Activated CD8-positive, alpha-beta memory T cell treated with anti-CD3 and anti-CD28 coated beads, Interleukin-2, amount 50 U/mL, for 4 hours (primary cell): ENCODE measurements at places on chromosomes 16 and 17.

GRCh38 chr17:74875155-74875976 is 2.6 kb upstream of the FDXR start:
- DNase-seq: no peak

DNA sequence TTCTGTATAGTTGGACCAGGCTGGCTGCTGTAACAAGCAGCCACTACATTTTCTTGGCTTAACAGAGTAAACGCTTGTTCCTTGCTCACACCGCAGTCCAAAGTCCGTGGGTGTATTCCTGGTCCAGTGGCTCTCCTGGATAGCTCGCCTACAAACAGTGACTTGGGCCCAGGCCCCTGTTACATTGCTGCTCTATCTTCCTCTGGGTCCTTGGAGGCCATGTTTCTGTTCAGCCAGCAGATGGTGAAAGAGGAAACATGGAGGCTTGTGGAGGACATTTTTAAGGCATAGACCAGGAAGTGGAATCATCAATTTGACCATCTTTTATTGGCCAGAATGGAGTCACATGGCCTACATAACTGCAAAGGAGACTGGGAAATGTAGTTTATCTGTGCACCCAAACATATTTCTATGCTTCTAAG is 55.1 kb downstream of the ATP2C2 start:
- no peak for DNase-seq

DNA sequence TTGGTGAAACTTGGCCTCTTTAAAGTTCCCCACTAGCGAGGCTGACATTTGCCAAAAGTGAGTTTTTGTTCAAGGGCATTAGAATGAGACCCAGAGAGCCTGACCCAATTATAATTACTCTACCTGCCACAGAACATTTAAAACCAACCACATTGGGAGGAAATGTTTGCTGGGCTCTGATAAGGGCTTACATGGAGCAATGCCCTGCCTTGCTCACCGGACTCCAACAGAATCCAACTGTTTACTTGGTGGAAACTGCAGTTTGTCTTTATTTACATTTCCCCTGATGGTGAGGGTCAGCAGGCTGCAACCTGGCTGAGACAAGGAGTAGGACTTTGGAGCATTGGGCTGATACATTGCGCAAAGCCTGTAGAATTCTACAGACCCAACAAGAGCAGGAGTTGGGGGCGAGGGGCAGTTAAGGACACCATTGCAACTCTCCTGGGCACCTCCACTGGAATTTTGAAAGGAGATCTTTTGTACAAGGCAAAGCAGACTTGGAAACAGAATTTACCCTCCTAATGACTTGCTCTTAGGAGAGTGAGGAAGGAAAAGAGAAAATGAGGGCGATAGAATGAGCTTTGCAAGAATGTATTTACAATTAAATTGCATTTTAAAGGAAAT is 368.6 kb downstream of the SHISA9 start:
- no peak for DNase-seq

DNA sequence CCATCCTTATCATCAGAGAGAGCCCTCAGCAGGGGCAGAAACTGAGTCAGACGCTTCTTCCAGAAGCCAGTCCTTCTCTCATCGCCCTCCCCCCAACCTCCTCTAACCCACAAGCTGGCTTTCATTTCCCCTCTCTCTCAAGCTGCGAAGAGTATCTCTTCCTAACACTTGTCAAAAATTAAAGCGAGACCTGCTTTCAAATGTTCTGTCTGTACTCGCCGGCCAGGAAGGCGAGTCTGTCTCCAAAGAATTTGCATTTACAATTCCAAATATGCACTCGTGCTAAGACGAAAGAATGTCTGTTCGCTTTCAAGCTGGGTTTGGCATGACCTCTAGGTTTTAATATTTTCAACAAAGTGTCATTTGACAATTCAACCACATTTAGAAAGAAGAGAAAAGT is 140.4 kb downstream of the RGS9 start:
- no peak for DNase-seq

DNA sequence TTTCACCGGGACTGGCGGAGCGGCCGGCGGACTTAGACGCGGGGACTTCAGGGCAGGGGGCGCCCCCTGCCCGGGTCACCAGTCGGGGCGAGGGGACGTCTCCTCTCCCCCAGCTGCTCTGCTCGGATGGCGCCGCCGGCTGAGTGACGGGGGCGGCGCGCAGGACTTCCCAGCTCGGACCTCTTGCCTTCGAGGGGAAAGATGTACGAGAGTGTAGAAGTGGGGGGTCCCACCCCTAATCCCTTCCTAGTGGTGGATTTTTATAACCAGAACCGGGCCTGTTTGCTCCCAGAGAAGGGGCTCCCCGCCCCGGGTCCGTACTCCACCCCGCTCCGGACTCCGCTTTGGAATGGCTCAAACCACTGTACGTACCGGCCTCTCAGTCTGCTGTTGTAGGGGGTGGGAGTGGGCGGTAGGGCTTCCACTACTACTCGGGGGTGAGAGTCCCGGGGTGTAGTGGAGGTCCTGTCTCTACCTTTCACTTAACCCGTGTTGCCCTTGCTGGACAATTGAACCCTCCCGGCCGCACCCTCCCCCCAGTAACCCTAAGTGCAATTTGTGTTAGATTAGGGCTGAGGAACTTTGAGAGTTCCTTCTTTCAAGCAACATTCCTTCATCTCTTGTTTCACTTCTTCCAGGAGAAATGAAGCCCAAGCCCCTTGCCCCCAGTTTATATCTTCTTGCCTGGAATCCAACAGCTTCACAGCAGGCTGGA is 21.9 kb downstream of the GJD3 start:
- DNase-seq: no peak

DNA sequence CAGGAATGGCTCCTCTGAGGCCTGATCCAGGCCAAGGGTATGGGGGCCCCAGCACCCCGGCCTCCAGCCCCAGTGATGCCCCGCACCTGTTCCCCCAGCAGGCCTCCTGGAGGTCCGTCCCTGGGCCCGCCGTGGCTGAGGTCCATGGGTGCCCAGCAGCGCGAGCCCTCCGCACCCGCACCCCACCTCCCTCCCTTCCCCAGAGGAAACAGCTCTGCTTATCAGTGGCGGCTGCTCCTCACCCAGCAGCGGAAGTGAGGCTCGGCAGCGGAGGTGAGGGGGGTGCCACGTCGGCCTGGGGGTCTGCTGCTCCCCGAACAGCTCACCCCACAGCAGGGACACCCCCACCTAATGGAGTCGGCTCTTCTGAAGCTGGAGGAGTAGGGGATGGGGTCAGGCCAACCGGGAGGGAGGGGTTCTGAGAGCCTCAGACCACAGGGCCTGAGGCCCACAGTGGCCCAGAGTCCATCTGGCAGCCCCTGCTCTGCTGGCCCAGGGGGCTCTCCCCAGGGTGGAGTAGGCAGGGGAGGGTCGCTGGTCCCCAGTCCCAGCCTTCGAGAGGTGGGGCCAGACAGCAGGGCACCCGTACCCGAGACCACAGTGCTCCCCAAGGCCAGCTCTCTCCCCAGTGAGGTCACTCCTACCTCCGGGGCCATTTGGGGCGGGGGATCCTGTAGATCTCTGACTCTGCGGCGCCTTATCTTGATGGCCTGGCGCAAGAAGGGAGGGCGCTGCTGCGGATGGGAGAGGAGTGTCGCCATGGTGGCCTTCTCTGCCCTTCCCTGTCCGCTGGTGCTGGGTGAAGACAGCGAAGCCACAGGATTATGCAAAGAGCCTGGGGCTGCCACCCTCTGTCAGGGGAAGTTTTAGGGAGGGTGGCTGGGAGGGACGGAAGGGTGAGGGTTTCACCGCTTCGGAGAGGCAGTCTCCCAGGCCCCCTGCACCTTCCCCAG is at the start of gene UNC13D:
Gene UNC13D (minus strand): TSS at position 828 of the 953 bp plus-strand sequence. CDS start 67 bp downstream, at position 761.
- peak; percentile 68 for DNase-seq

DNA sequence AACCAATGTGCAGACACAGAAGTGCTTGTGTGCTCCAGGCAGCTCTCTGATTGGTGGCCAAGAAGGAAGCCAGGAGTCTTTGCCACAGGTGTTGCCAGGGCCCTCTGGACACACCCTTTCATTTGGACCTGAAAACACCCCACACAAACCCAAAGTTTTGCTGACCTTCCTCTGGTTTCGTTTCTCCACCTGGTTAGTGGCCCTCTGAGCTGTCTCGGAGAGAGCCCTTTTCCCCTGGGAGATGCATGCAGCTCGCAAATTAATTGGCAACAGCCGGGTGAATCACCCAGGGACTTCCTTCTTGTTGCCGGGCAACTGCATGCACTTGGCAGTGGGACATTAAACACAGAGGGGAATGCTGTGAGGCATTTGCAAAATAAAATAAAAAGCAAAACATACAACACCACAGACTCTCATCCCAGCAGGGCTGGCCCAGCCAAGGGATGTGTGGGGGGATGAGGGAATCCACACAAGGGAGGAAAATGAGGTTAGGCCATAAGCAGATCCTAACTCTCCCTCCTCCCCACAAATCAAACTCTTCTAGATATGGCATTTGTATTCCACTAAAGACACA is 286.6 kb downstream of the SOX9 start:
- no peak for DNase-seq

GRCh38 chr17:28954886-28955285 is 3.6 kb upstream of the PHF12 start:
- no peak for DNase-seq

DNA sequence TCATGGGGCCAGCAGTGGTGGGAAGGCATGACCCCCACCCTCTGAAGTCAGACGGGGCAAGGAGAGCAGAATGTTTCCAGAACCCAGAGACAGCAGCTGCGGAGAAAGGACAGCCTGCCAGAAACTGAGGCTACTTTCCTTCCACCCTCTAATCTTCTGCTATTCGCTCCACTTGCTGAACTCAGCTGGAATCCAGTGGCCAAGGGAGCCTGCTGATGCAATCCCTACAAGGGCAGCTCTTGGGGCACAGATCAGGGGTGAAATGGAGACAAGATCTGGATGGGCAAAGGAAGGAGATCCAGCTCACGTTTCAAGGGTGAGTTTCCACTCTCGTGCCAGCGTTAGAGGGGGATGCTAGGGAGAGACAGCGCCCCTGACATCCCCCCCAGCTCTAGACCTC is 479.1 kb downstream of the SLC39A11 start:
- DNase-seq: no peak

DNA sequence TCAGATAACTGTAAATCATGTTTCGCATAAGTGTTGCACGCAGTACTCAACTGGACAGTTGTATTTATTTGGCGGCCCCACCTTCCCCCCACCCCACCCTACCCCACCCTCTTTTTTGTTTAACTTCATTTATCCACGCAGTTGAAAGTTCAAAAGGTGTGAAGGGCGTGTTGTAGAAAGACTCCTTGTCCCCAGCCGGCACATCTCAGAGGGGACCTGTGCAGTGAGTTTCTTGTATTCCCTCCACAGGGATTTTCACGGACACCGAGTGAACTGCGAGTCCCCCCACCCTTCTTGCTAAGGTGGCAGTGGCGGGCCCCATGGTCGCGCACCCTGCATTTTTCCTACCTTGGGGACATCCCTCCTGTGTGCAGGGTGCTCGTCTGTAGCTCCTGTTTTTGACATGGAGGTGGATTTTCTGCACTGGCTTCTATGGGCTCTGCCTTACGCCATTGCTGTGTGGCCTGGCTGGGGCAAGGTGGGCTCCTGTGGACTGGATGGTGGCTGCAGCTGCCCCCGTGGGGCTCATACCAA is 36.2 kb downstream of the ADCY7 start:
- DNase-seq: peak; percentile 6

DNA sequence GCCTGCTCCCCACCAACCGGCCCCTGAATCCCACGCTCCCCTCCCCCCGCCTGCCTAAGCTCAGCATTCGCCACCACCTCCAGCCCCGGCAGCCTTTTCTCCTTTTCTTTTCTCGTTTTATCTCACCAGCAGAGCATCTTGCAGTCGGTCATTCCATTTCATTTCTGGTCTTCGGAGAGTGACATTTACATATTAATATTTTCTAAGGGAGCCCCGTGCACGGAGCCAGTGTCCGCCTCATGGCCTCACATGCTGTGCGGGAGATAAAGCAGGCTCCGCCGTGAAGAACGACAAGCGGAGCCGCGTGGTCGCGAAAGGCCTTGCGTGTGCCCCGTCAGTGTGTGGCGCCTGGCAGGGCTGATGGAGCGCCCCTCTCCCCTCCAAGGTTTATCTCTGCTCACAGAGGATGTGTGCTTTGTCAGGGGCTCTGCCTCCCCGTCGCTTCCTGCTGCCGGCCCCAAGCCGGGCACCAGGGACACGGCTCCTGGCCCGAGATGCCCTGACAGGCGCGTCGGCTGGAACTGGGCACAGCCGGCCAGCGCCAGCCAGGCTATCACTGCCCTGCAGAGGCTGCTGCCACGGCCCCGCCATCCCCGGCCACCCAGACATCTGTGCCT is 95.5 kb upstream of the GSE1 start:
- no peak for DNase-seq

GRCh38 chr17:83002118-83002805 is 77.1 kb upstream of the METRNL start:
- DNase-seq: peak; percentile 15

GRCh38 chr17:41657936-41658335 is 30.7 kb upstream of the EIF1 start:
- DNase-seq: no peak

DNA sequence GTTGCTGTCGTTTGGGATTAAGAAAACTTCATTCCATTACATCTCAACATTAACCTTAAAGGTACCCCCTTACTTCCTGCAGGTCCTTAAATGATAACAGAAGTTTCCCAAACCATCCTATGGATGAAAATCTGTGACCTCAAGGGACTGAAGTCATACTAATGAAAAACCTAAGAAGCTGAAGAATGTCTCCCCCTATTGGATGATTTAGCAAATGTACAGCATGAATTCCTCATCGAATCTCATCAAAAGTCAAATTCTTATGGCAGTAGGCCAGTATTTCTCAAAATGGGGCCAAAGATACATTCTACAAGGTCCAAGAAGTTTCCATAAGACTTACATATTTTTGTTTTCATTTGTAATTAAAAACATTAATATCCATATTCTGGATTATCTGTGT is 13.5 kb downstream of the SCO1 start:
- no peak for DNase-seq

DNA sequence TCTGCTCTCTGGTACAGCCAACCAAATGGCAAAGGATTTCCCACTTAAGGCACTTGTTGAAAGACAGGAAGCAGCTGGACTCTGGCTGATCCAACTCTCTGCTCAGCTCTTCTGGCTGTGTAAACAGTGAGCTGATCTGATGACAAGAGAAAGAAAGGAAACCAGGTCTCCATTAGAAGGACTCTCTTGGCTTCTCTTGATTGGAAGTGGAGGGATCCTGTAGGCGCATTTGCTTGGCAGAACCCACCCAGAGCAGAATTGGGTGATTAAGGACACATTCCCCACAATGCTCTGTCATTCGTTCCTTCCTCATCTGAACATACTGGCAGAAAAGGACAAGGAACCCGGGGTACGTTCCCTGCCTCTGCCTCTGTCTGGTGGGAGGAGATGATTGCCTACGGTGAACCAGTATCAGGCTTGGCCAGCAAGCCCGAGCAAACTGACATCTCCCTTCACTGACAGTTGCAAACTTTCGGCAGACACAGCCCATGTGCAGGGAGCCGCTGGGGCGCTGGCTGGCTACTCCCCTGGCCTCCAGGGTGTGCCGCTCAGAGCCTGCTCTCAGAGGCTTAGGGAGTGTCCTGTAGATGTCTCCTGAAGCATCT is 29.1 kb downstream of the LDHD start:
- DNase-seq: no peak
